ENCODE measurements at places on chromosomes 1 and 21.

DNA sequence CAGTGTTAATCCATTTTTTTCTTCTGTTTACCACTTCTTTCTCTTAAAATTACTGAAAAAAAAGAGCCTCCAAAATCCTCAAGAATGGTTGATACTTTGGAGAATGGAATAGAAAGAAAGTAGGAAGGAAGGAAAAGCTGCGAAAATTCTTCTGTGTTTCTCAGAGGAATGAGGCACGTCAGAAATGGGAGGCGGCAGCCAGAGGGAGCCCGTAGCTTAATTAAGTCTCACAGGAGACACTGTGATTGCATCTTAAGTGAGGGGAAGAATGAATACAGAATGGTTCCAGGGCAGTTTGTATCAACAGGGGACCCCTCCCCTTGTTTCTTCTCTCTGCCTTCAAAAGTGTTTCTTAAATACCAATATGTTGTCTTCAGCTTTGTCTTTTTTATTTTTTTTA is 1099.5 kb downstream of the PLA2G4A start:
- DNase-seq = no peak

DNA sequence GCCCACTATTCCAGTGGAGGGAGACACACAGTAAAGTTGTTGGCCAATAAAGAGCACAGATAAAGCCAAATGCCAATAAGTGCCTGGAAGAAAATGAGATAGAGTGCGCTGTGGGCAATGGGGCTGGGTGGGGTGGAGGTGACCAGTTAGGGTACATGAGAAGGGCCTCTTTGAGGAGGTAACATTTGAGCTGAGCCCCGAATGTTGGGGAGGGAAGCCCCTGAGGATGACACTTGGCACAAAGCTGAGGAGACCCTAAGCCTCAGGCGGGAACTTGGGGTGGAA is 979 bp downstream of the S100A9 start:
- DNase-seq = no peak

GRCh38 chr1:246492611-246493245 is 14.4 kb downstream of the SMYD3 start:
- peak; percentile 53 for DNase-seq

- DNase-seq = peak; percentile 87
Measured at GRCh38 chr1:183209533-183210158, 23.6 kb downstream of the LAMC2 start.

GRCh38 chr1:183583466-183583865 is 6.8 kb downstream of the NCF2 start:
- DNase-seq = no peak

DNA sequence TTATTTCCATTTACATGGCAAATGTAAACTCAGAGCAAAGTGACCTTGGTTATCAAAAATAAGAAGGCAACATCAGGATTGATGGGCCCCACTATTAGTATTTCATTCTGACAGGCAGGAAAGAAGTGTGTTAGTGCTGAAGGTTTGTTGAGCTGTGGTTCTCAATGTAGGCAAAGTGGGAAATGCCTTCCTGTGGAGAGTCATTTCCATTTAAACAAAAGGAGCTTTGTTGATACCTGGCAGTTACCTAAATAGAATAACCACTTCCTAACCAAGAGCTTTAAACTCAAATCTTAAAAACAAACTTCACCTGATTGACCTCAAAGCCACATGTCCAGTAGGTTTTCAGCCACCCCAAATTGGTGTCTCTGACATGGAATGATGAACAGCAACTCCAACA is 579.9 kb upstream of the BEND5 start:
- DNase-seq = no peak

GRCh38 chr1:165496501-165496900 is 47.3 kb upstream of the LRRC52 start:
- DNase-seq = no peak

GRCh38 chr1:86696522-86696921 is 7.9 kb upstream of the SH3GLB1 start:
- no peak for DNase-seq

DNA sequence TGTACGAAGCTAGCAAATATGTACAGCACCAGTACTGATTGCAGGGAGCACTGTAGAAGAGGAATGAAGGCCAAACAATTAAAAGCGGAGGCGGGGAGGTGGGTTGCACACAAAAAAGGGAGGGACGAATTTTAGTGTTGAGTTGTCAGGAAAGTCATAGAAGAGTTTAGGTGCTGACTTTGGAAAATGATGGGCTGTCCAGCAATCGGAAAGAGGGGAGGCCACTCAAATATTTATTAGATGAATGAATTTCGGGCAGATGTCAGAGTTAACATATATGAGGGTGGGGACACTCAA is 537 bp upstream of the ANKRD13C start:
- DNase-seq = no peak

GRCh38 chr1:50268049-50268448 is 155.2 kb downstream of the DMRTA2 start:
- no peak for DNase-seq

- no peak for DNase-seq
Measured at GRCh38 chr1:154344977-154345837, 19.9 kb downstream of the ATP8B2 start.

DNA sequence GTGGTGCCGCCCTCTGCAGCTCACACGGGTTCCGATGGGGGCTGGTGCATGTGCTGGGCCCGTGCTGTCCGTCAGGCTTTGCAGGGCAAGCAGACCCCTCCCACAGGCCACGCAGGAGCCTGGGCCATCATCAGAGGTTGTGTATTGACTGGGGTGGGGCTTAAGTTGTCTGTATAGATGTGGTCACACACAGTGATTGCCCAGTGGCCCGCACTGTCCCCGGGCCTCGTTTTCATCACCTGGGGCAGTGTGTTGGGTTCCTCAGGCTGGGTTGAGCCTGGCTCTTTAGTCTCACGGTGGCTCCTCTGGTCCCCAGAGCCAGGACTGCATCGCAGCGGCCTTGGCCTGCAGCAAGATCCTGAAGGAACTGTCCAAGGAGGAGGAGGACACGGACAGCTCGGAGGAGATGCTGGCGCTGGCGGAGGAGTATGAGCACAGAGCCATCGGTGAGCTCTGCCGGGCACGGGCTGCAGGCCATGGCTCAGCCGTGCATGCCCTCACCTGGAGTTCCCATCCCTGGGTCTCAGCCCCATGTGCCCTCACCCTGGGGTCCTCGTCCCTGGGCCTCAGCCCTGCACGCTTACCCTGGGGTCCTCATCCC is 44.1 kb downstream of the TRPM2 start:
- DNase-seq = no peak

DNA sequence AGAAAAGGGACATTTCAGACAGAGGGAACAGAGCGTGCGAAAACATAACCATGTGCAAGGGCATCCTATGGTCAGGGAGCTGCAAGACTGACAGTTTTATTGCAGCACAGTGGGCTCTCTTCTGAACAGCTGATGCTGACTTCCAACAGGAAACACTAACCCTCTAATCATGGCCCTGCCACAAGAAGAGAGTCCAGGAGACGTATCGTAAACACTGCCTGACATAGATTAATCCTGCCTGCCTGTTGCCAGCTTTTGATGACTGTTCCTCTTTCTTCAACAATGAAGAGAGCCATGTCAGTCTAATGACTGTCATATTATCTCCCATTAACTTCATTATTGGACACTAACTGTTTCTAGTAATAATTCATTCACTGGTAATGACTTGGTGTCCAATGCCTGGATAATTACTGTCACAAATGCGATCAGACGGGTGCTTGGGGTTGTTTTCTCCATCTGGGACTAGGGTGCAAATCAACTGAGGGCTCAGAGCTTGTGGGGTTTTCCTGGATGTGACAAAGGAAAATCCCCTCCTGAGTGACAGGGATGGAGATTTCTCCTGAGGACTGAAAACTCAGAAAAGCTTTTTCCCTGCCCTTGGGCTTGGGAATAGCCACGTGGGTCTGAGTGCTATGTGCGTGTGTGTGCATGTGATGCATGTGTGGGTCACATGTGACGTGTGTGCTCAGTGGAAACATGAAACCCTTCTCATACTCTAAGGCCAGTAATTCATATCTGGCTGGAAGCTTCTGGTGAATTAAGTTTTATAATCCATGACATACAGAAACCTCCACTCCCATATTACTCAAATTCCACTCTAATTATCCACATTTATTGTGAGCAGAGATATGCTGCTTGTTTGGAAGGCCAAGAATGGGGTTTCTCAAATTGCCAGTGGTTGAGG is 144.0 kb upstream of the PLXNA2 start:
- DNase-seq = no peak

DNA sequence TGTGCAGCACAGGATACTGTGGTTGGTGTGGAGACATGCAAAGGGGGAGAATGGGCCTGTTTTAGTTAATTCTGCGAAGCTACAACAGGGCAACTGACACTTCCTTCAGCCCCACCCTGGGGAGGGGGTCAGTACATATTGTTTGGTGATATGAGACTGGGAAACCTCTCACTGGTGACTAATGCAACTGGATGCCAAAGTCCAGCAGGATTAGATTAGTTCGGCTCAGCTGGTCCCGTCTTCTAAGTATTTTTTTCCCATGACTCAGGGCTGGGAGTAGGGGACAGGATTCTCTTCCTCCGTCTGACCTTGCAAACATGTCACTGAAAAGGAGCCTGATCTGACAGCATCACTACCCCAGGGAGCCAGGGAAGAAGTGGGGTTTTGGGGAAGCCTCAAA is 43.0 kb downstream of the PLXNA2 start:
- peak; percentile 90 for DNase-seq

- no peak for DNase-seq
Measured at GRCh38 chr21:16028142-16028541, 298.4 kb downstream of the USP25 start.

DNA sequence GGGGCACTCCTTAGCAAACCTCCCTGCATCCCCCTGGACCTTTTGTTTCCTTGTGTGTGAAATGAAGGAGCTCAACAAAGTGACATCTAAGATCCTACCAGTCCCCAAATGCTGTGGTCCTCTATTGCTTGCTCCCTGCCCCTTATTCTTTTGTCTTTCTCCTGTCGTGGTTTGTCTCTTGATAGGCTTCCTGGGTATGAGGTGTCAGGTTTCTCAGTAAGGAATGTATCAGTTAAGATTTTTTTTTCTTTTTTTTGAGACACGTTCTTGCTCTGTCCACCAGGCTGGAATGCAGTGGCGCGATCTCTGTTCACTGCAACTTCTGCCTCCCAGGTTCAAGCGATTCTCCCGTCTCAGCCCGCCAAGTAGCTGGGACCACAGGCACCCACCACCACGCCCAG is 16.8 kb downstream of the CNIH3 start:
- peak; percentile 62 for DNase-seq

- DNase-seq = peak; percentile 24
Measured at GRCh38 chr1:119254067-119254720, 113.7 kb upstream of the WARS2 start.

GRCh38 chr1:7491109-7491817 is 279.8 kb upstream of the VAMP3 start:
- DNase-seq = no peak

DNA sequence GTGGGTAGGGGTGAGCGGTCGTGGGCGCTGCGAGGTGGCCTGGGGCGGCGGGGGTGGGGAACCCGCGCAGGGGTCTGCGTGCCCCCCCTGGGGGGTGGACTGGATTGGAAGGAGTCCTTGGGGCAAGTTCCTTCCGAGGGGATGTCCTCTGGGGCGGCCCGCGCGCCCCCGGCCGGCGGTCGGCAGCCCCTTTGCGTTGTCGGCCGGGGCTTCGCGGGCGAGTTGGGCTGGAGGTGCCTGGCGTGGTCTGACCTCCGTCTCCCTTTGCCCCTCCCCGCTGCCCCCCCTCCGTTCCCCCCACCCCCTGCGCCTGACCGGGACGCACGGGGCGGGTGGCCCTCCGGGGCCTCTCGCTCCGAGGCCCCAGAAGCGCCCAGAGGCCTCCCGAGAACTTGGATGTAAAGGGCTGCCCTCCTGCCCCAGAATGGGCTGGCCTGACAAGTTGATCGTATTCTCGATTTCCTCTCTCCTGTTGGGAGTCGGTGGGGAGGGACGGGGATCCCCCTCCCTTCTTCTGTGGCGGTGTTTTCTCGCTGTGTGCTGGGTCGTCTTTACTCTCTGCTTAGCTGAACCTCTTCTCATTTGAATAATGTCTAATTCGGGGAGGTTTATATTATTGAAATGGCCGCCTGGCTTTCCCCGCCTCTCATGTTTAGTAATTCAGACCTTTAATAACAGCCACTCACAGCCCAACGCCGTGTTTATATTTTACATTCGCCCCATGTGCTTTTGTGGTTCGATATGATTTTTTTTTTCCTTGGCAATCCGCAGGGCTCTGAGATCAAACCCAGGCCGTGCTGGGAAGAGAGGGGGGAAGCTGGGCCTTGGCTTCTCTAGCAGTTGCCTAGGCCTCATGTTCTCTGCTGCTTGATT is 1.3 kb downstream of the POU2F1 start:
- DNase-seq = peak; percentile 48

DNA sequence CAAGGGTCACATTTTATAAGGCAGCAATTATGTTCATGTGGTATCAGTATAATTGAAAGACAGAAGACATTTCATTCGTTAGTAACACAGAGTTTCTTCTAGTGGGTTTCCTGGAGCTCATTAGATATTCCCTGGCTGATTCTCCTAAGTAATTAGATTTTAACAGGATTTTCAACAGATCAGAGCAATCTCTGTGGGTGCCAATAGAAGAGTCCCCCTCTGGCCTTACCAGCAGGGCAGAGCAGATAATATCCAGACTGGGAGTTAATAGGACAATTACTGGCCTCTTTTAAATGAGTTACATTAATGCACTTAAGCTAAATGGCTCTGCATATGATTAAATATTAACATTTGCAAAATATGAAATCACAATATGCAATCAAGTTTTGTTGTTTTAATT is 74.2 kb upstream of the FOXD3 start:
- DNase-seq = no peak

- DNase-seq = peak; percentile 5
Measured at GRCh38 chr1:8905582-8906191, 27.2 kb upstream of the ENO1 start.

DNA sequence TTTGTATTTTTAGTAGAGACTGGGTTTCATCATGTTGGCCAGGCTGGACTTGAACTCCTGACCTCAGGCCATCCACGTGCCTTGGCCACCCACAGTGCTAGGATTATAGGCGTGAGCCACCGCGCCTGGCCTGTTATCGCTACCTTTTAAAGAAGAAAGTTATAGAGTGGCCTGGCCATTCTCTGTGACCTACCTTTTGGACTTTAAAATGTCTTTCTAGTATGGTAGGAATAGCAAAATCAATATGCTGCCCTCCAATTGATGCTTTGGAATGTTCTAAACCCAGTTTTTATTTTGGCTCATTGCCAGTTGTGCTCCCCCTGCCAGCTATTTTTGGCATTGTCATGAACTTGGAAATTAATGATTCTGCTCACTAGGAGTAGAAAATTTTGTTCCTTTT is 19.9 kb downstream of the HIPK1 start:
- DNase-seq = no peak

DNA sequence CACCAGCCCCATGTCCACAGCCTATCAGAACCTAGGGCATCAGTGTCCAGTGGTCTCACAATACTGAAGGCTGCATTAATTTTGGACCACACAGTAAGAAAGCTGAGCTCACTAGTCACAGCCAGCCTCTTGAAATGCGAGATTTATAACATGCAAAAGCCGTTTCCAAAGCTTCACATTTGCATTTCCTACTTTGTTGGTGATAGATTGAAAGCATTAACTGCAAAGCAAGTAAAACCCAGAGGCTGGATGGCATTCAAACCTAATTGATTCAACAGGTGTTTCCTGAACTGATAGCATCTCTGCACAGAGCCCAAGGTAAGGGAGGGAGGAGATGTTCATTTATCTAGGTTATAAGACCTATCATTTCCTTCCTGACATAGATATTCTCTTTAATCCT is 410.1 kb downstream of the OMA1 start:
- DNase-seq = no peak

All from NCI-H226 (cell line).